ENCODE measurements at places on chromosomes 5 and 9.

DNA sequence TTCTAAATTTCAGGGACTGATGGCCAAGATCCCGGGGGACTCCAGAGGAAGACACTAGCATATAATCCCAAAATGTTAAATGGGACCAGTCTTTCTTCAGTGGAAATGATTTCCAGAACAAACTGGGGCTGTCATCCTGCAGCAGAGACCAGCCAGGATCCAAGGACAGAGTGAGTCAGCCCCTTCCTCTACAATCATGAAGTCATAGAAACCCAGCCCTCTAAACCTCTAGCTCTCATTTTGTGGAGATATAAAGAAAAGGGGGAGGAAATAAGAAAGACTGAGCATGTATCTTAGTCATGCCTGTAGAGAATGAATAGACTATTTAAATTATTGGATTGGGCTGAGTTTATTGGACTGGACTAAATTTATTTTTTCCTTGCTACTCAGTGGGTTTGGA is 318.3 kb downstream of the AGTPBP1 start:
- no peak for DNase-seq

GRCh38 chr5:127967323-127967982 is 116.1 kb upstream of the SLC12A2 start:
- no peak for DNase-seq

- DNase-seq = no peak
Observed at GRCh38 chr9:75870450-75870849, 20.0 kb upstream of the PCSK5 start.

GRCh38 chr5:149418910-149419531 is 39.9 kb upstream of the IL17B start:
- DNase-seq = no peak

DNA sequence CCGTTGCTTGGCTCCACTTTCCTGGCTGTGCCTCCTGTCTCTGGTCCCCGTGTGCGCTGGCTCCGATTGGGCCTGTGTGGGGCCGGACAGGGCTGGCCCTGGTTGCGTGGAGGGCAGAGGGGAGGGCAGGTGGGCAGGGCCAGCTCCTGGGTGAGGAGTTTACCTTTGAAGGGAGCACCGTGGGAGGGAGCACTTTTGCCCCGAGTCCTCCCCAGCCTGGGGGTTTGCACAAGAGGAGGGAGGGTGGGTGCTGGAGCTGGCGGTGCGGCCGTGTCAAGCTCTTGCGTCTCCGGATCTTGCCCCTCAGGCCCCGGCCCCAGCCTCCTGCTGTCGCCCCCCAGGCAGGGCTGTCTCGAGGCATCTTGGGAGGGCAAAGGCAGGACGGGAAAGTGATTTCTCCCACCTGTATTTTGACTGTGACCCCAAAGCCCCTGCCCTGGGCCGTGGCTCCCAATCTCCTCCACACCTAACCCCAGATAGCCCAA is 48.3 kb upstream of the EXOC3 start:
- no peak for DNase-seq

Measured in CD4-positive, alpha-beta T cell (primary cell).